ENCODE measurements at places on chromosomes 2 and 18.
A peak's percentile ranks its signal among the peaks of the same experiment; 100 is the strongest.

- no peak for DNase-seq
Measured at GRCh38 chr2:40458271-40458794, 6.4 kb upstream of the SLC8A1 start.

DNA sequence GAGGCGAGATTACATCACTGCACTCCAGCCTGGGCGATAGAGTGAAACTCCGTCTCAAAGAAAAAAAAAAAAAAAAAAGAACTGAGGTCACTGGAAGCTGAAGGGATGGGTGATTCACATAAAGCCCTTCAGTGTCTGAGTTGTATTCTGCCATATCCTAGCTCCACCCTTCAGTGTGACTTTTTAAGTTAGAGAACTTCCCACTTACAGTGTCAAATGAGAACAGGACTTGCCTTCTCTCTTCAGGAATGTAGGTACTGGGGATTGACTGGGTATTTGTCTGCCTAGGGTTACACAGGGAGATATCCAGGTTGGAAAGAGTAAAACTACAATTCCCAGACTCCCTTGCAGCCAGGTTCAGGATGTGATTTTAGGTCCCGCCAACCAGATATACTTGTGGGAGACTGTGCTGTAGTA lies 37.9 kb downstream of the EHD3 start:
- no peak for DNase-seq

- DNase-seq, result peak; percentile 58
Measured at GRCh38 chr2:148201075-148202004, 180.4 kb downstream of the MBD5 start.

GRCh38 chr2:120684289-120685065 lies 51.2 kb upstream of the GLI2 start:
- no peak for DNase-seq

GRCh38 chr2:122031544-122032263 lies 276.3 kb downstream of the TSN start:
- DNase-seq, result no peak

DNA sequence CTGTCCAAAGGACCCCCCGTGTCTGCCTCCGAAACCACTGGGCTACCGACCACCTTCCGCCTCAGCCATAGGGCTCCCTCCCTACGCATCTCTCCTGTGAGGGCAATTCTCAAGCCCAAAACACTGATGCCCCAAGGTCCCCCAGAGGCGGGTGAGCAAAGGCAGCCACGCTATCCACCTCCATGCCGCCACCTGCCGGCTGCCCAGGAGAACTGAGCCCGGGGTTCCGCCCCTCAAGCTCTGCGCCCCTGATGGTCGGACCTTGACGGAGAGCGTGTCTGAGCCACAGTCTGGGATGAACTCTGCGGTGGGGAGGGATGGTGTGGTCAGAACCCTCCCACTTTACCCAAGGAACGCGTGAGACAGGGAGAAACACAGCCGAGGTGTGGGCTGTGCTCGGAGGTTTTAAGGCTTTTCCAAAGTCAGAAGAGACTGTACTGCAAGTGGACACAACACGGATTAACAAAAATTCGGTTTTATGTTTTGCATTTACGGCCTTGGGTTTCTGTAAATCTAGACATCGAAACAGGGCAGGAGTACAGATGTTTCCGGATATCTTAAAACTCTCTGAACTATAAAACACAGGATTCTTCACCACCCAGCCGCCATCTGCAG lies 114.1 kb downstream of the ZNF516 start:
- DNase-seq, result no peak

DNA sequence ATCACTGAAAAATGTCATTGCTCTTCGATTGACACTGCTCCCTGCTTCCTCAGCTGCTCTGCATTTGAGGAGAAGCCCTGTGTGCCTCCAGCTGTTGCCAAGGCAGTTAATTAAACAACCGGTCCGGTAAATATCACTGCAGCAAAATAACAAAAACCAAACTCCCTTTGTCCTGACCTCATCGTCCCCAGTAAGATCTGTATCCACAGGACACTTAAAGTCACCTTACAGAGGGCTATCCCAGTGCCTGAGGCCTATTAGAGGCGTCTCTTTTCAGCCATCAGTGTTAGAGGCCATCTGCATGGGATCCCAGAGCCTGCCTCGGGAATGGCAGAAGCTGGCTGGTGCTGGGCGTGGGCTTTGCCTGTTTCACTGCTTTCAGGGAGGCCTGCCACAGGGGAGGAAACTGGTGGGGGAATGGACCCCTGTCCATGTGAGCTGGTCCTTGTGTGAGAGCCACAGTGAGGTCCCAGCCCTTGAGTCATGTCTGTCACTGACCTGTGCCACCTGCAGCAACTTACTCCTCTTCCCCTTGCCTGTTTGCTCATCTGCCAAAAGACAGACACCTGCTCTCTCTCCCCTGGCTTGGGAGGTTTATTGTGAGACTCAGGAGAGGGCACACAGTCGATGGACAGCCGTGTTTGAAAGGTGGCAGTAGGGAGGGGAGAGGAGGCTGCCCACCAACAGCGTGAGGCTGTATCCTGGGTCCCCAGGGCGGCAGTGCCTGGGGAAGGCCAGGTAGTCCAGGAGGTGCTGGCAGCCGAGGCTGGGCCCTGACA lies 117.7 kb upstream of the MCFD2 start:
- no peak for DNase-seq

- no peak for DNase-seq
Measured at GRCh38 chr2:65367524-65367923, 64.9 kb downstream of the SPRED2 start.

GRCh38 chr2:177235855-177236437 lies 23.4 kb downstream of the HNRNPA3 start:
- DNase-seq, result no peak

DNA sequence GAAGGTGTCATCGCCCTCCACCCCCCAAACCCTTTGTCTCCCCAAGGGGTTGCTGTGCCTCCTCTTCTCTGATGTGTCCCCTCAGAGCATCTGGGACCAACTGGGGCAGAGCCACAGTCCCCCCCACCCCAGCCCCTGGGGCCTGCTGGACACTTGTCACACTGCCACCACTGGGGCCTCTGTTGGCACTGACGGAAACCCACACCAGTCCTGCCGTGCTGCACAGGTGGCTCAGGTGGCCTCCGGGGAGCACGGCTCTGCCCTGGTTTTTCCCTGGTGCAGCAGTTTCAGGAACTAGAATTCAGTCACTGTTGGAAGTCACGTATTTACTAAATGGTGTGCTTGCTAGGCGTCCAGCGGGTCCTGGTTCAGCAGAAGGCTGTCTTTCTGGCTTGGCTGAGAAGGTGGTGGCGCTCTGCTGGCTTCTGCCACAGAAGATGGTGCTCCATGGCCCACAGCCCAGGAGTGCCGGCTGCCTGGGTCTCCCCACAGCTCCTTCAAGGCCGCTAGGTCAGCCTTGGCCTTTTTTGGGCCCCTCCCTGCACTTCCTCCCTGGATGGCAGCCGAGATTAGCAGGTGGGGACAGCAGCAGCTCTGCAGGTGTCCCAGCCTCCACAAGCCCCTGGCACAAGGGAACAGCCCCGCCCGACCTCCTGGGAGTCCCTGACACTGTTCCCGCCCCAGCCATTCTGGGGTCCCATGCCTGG lies 18.6 kb upstream of the KLHL30 start:
- no peak for DNase-seq

GRCh38 chr18:5841518-5841917 lies 53.8 kb downstream of the TMEM200C start:
- no peak for DNase-seq

GRCh38 chr2:38666556-38666910 lies 619 bp downstream of the GALM start:
- peak; percentile 64 for DNase-seq

DNA sequence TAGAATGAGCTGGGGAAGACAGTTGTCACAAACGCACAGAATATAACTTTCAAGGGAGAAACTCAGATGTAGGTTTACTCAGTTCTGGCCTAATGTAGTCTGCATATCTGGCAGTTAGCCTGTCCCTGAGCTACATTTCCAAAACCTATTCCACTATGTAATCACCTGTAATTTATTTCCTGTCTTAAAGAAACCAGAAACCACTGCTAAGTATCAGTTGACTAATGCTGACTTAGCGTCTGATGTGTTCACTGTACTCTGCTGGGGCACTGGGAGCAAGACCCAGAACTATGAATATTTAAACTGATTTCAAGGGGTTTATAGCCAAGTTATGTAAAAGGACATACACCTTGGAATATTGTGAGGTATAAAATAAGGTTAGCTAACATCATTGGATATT lies 1995.2 kb upstream of the PIK3C3 start:
- no peak for DNase-seq

DNA sequence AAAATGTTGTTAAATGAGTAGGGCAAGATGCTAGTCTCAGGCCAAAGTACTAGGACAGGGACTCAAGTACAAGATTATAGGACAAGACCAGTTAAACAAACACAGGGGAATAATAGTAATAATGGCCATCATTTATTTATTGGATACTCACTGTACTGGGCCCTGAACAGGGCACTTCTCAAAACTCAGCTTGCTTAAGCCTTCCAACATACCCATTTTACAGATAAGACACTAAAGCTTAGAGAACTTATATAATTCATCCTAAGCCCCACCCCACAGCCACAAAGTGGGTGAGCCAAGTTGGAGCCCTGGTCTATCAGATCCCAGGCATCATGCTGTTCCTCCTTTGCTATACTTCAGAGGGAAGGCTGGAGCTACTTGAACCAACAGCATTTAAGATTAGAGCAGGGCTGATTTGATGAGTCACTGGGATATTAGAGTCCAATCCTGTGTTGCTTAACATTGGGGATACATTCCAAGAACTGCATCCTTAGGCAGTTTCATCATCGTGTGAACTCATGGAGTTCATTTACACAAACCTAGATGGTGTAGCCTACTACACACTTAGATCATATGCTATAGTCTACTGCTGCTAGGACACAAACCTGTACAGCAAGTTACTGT lies 153.6 kb downstream of the MTCL1 start:
- DNase-seq, result no peak

- no peak for DNase-seq
Measured at GRCh38 chr2:188751816-188752215, 222.4 kb upstream of the COL3A1 start.

DNA sequence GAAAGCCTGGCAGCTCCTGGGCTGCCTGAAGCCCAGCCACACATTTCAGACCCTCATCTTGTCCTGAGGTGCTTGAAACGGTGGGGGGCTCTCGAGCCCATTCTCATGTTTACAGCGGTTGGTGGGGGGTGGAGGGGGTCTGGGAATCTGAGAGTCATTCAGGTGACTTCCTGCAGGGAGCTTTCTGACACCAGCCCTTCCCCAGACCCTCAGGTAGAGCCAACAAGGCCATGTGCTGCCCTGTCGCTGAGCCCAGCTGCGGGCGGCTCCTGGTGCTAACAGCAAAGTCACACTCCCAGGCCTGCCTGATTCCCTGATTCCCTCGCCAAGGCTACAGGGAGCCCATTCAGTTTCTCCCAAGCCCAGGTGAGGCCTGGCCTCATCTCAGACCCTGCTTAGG lies 324.9 kb upstream of the MEX3C start:
- no peak for DNase-seq

DNA sequence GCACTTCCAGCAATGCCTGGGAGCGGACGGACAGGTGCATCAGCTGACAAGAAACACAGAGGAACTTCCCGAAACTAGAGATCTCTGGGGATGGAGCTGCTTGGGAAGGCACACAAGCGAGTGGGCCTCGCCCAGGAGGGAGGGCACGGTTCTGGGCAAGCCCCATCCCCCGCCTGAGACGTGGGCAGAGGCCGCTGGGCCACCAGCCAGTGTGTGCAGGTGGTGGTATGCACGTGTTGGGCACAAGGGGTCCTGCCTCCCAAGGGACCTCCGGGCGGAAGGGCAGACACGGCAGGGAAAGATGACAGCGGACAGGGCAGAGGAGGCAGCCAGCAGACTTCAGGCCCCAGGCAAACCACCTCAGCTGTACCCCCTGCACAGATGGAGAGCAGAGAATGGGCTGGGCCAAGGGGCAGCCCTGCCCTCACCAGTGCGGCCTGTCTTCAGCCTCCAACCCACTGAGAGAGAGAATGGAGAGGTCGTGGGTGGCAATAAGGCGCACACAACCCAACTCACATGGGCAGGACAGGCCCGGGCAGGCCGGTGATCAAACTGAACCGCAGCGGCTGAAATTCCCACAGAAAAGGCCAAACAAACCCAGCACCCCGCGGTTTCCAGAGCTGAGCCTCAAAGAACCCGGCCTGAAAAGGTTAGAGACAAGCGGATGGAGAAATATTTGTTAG lies 51.2 kb downstream of the HDAC4 start:
- DNase-seq, result no peak

GRCh38 chr2:113818382-113818951 lies 62.0 kb upstream of the SLC35F5 start:
- no peak for DNase-seq
